ENCODE measurements at places on chromosomes 6 and 20. TPM values are rescaled to one million over a fixed set of nuclear protein-coding genes. Genes with fewer than 3 reads are reported as not detected.

Gene KIAA0408
- 3.3 TPM for total RNA-seq

Gene TMEM151B
- total RNA-seq: 2.8 TPM

GRCh38 chr20:16222859-16223411, 350.3 kb downstream of the KIF16B start:
- no peak for DNase-seq

DNA sequence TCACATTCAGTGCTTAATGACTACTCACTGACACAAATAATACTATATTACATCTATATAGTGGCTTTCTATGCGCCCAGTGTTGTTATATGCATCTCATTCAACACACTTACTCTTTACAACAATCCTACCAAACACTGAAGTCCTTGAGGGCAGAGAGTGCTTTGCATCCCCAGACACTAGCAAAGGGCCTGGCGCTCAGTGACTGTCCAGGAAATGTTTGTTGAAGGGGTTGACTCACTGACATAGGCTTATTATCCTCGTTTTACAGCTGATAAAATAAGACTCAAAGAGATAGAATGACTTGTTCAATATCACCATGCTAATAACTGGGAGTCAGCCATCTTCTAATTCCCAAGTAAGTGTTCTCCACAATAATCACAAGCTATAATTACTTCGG, 163.3 kb downstream of the ARHGAP18 start:
- no peak for DNase-seq

DNA sequence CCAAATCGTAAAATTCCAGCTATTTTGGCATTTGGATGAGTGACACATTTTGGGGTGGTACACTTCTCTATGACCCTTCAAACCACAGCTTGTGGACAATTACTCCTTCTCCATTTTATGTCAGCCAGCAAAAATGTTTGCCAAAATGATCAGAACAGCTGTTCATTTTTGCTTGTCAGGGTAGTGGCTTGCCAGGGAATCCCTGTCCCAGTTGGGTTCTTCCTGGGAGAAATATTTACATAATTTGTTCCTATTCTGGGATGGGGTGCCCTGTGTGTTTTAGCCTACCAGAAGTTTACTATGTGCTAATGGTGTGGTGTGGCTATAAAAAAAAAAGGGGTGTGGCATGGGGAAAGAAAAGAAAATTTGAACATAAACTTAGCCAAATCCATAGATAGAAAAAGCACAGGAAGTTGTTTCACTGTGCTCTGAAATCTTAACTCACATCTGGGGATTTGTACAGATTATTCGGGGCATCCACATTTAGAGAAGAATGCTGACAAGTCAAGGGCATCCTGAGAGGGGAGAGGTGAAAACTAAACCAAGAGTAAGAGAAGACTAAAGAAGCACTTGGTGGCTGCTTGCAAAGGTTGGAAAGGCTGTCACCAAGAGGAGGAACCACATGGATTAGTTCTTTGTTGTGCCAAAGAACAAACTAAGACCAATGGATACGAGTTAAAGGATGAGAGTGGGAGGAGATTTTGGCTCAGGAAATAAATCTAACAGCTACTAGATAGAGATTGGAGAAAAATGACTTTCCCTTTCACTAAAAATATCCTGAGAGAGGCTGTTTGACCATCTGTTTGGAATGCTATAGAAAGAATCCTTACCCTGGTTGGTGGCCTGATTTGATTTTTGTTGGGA, 55.2 kb upstream of the RBM24 start:
- no peak for DNase-seq

- DNase-seq: no peak
Observed at GRCh38 chr20:53778736-53779135, 185.1 kb upstream of the ZNF217 start.

DNA sequence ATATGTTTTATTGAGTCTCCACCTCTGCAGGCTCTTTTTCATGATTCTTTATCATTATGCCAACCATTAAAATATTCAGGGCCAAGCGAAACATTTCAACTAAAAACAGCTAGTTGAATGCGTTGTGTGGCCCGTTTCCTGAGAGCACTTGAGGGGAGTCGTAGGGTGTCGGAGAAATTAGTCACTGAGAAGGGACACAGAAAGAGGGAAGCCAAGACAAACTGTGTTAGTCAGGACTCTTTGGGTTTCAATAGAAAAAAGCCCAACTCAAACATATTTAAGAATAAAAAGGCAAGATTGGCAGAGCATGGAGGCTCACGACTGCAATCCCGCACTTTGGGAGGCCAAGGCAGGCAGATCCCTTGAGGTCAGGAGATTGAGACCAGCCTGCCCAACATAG, 58.9 kb downstream of the MAFB start:
- DNase-seq: no peak

DNA sequence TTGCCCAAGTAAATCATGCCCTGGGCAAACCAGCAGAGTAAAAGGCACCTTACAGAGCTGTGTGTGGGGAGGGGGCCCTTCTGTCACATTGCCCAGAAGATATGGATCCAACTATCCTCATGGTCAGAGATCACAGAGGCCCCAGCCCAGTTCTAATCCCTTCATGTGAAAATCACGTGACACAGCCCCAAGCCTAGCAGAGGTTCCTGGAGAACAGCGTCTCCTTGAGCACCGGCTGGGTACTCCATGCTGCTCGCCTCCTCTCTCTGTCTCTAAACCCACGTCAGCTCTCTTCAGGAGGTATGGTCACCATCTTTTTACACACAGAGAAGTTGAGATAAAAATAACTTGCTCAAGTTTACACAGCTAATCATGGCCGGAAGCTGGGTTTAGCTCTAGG, 230.2 kb downstream of the ANKRD60 start:
- no peak for DNase-seq

DNA sequence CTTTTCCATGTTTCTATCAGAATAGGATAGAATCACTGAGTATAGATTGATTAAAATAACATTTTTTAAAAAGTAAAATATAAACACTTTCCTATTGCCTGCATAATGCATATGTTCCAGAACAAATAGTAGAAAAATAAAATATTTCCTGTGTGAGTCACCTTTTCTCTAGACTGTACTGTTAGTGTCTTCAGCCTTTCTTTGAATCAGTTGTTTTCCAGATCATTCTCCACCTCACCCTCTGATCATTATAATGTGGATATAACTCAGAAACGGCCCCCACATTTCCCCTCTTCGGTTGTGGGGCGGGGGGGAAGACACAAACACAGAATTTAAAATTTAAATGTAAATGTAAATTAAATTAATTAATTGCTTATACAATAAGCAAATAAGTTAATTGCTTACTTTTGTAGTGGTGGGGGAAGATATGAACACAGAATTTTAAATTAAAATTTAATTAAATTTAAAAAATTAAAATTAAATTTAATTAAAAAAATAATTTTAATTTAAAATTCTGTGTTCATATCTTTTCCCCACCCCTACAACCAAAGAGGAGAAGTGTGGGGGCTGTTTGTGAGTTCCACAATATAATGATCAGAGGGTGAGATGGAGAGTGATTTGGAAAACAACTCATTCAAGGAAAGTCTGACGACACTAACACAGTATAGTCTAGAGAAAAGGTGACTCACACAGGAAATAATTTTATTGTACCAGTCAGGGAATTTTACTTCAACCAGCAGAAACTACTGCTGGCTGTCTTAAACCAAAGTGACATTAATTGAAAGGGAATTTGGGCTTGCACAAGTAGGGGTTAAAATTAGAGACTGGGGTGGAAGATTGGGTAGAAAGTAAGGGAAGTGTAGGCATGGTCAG, 37.1 kb upstream of the PROKR2 start:
- no peak for DNase-seq

- no peak for DNase-seq
Observed at GRCh38 chr20:58659841-58660240, 8.8 kb downstream of the STX16 start.

- DNase-seq: no peak
Observed at GRCh38 chr6:75113446-75113845, 92.4 kb downstream of the COL12A1 start.

DNA sequence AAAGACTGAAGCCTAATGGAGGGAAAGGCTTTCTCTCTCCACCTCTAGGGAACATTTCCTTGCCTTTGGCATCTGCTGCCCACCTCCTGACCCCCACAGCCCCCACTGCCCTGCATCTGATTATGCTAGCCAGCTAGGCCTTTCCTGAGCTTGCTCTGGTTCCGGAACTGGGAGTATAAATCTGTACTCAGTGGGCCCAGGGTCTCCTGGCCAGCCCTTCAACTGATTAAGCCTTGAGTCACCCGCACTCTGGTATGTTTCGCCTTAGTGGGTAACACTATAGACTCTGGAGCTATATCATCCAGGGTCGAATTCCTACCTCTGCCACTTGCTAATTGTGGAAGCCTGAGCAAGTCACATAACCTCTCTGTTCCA, 45.6 kb upstream of the RIPOR2 start:
- DNase-seq: no peak

- DNase-seq: no peak
Observed at GRCh38 chr6:77030929-77031674, 432.2 kb downstream of the HTR1B start.

DNA sequence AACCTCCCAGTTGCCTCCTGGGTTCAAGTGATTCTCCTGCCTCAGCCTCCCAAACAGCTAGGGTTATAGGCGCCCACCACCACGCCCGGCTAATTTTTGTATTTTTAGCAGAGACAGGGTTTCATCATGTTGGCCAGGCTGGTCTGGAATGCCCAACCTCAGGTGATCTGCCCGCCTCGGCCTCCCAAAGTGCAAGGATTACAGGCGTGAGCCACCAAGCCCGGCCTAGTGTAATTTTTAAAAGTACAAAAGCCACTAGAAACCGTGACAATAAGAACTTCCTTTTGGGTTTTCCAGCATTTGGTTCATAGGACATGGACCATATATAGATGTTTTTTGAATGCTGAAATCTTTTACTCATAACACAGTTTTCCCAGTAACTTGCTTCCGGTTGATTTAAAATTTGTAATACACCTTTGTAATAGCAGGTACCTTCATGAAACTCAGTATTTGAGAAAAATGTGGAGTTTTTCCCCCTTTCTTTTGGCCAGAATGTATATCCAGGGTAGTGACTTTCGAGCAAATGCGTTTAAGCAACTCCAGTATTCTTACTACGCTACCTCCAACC, 467 bp downstream of the PXT1 start:
- no peak for DNase-seq

DNA sequence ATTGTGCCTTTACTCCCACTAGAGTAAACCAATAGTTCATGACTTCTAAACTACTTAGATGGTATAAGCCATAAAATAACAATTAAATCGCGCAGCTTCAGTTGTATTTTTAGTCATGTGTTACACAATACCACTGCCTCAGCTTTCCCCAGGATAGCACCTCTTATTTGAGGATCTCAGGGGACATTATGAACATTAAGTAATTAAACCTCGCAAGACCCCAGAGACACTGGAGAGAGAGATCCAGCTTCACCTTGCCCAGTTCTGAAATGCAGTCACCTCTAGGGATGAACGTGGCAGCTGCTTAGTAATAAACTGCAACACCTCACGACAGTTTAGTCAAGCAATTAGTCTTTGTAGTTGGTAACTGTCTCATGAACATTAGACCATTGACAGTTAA, 87.1 kb downstream of the CFAP61 start:
- no peak for DNase-seq
